ENCODE measurements at places on chromosomes 11 and 22.

DNA sequence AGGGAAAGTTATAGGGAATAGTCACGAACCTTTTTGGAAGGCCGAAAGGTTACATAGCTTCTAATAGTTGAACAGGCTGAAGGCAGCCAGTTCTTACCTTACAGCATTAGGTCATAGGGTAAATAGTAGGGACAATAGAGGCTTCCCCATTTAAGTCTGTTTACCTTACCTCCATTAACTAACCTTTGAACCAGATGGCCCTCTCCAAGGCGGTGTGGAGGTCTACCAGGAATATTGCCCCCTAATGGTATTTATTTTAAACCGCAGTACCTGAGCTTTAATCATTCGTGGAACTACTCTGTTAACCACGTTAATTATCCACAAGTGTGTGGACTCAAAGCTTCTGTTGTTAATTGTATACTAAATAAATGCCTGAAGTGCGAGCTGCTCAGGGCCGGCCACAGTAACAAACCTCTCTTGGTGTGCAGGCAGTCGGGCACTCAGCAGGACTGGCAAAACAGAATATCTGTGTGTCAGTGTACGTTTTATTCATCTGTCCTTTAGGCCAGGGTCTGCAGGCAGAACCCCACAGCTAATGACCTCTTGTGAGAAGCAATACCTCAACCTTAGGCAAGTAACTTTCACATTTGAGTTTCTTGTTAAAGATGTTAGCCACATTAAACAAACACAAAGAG lies 81.7 kb downstream of the PRCP start:
- DNase-seq: no peak

DNA sequence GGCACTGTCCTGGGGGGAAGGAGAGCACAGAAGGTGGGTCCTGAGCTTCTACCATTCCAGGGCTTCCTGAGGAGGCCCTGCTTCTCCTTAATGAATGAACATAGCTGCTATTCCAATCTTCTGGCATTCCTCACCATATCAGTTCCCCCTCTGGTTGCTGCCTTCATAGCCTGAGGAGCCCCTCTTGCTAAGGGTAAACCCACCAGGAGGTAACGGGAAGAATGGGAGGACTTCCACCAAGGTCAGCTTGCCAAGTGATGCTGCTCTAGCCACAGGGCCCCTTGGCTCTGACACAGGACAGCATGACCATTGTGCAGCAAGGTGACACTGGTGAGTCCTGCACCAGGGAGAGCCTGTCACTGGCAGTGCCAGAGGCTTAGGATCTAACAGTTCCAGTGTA lies 1022.5 kb downstream of the TBC1D22A start:
- DNase-seq: no peak

DNA sequence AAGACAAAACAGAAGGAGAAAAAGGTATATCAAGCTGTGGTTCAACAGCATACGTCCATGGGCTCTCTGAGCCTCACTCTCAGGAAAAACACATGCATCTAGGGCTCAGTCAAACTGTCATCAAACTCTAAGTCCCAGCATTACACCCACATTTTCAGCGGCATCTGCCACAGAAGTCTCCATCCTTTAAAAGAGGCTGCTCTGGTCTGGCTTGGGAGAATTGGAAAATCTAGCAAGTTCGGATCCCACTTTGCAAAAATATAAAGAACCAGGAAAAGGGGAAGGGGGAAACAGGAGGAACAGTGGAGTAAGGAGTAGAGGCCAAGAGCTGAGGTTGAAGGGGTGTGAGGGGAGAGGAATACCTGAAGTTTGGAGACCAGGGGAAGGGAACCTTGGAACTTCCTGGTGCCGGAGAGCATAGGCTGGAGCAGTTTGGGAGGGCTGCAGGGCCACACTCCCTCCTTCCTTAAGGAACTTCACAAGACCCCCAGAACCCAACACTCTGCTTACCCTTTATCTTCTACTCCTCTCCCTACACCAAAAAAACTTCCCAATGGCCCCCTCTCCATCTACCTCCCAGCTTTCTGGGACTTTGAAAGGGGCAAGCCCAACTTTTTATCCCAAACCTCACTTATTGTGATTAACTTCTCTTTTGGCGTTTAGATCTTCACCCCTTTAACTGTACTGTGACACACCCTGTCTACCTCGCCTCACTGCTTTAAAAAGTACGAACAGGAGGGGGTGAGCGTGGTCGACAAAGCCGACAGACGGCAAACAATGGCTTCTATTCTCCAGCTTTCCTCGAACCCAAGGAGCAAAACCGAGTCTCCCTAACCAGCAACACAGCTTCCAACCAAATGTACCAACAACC lies 4.0 kb downstream of the PAX6 start:
- DNase-seq: peak; percentile 3

DNA sequence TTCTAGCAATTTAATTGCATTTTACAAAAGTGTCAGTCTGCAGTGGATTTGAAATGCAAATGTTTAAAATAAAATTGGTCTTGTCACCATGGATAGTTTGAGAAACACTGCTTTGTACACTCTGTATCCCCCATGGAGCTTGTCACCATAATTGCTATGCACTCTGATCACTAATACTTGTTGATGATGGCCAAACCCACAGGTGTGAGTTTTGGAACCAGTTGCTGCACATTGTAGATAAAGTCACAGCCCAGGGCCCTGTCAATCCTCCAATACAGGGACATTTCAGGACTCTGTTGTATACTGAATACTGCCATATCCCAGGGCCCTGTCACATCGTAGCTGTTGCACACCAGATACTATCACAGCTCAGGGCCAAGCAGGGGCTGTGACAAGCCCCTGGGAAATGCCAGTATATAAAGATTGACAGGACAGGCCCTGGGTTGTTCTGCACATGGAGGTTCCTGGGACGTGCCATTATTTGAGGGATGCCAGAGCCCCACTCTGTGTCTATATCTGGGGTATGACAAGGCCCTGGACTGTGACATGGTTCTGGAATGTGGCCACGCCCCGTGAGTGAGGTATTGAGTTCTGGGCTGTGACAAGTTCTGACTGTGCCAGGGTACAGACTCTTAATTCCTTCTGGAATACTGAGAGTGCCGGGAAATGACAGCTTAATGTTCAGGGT lies 27.9 kb upstream of the SMPD1 start:
- no peak for DNase-seq

- DNase-seq: peak; percentile 34
These were observed 2.2 kb downstream of the CALCA start for GRCh38 chr11:14969901-14970323.

DNA sequence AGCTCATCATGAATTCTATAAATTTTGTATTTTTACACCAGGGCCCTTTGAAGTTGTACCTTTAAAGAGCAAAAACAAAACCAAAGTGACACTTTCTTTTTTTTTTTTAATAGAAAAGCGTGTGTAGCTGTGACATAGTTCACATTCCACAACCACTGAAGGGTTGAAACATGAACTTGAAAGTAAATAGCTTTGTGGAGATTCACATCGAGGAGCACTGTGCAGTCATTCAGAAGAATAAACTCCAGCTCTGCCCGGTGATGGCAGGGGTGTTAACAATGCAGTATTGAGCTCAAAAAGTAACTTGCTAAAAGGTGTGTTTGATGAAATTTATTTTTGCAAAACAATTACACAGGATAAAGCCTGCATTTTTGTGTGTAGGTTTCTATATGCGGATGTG lies 1166.2 kb downstream of the TBC1D22A start:
- DNase-seq: no peak

DNA sequence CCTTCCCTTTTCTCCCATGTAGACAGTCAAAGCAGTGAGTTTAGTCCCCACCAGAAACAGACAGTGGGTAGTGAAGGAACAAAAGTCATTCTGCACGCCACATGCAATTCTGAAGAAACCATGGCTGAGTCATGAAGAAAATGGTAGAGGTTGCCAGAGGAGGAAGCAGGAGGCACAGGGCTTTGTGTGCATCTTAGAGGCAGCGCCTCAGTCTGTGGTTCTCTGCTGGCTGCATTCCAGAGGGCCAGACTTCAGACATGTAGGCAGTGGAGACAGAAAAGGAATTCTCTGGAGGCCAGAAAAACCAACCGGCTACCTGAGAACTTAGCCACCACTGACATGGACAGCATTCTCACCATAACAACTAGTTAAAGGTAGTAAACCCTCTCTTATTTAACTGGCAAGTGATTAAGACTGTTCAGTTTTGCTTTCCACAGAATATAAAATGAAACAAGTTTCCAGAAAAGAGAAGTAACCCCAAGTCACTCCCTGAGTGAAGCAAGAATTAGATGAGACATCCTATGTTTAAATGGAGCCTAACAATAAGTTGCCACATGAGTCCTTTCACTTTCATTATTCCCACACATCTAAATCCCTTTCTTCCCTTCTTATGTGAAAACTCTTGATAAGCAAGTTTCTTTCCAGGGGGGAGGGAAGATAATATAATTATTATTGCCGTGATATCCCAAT lies 556.1 kb downstream of the SOX6 start:
- no peak for DNase-seq

- no peak for DNase-seq
These were observed 5.8 kb downstream of the DDIAS start for GRCh38 chr11:82907371-82907770.

DNA sequence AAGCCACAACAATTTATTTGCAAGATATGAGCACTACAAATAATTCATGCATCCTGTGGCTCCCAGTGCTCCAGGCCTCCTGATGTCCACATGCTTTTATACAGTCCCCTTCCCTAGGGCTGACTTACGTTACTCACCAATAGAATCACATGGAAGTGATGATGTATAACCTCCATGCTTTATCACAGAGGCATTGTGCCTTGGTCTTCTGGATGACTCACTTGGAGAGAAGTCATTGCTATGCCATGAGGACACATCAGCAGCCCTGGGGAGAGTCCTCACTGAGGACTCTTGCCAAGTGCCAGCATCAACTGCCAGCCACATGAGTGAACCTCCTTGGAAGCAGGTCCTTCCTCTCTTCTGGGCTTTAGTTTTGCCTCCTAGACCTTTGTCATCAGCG lies 22.0 kb upstream of the IGSF9B start:
- DNase-seq: no peak

GRCh38 chr11:105719073-105719822 lies 109.4 kb downstream of the GRIA4 start:
- no peak for DNase-seq

DNA sequence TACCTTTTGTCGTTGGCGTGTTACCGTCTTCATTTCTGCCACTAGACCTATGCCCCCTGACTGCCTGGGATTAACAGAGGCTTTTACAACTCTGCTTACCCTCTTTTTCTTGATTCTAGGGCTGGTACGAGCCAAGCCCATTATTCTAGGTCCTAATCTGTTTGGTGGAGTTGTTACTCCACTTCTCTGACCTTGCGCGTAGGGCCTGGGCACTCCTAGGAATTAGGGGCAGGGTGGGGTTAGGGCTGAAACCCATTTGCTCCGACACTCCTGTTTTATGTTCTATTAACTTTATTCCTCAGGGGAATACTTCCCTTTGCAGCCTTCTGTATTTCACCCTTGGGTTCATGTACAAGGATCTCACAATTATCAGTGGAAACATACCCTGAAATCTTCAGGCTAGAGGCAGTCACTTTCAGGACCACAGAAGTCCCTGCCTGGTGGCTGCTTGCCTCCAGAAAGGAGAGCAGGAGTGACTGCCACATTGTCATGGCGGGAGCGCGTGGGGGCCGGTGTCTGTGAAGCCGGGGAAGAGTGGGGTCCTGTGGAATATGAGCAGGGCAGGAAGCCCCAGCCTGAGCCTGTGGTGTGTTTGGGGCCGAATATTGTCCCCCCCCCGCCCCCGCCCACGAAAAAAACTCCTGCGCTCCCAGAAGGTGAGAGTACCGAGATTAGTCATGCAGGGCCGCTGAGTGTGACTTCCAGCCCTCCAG lies 731 bp upstream of the SLC37A2 start:
- DNase-seq: no peak

GRCh38 chr11:31640611-31641010 lies 131.0 kb downstream of the ELP4 start:
- DNase-seq: no peak

- no peak for DNase-seq
These were observed 7.6 kb downstream of the OR9G4 start for GRCh38 chr11:56740886-56741285.

GRCh38 chr11:88420165-88420791 lies 82.7 kb upstream of the CTSC start:
- DNase-seq: no peak

DNA sequence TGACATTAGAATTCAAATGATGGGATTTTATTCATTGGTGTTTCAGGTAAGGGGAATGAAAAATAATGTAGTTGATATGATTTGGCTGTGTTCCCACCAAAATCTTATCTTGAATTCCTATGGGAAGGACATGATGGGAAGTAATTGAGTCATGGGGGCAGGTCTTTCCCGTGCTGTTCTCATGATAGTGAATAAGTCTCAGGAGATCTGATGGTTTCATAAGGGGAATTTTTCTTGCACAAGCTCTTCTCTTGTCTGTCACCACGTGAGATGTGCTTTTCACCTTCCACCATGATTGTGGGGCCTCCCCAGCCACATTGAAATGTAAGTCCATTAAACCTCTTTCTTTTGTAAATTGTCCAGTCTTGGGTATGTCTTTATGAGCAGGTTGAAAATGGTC lies 268.6 kb upstream of the CHORDC1 start:
- no peak for DNase-seq

DNA sequence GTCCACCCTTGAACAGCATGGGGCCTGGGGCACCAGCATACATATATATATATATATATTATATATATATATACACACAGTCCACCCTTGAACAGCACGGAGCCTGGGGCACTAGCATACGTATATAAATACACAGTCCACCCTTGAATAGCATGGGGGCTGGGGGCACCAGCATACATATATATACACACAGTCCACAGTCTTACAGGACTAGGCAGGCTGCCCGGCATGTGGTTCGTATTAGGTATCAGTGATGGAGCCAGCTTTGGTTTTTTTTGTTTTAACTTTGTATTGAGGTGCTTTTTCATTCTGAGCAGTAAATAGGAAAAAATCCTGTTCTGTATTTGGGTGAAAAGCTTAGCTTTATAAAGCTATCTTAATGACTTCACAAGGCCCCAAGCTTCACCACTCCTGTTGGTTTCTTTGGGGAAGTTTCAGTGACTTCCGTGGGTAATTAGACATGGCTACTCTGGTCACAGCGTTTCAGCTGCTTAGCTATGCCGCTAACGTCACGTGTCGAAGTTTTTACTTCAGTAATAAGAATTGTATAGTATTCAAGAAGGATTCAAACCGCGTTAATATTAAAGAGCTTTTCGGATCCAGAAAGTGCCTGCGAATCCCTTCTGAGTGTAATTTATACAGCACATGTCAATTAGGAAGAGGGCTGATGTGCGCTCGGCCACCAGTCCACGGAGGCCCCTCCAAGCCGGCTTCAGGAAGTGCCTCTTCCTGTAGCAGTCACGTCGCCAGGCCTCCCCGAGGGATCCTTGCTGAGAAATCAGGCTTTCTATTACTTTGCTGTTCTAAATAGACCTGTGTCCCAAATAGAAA lies 179.7 kb downstream of the TBC1D22A start:
- peak; percentile 50 for DNase-seq

- no peak for DNase-seq
These were observed 74.0 kb upstream of the PHOX2A start for GRCh38 chr11:72317982-72318381.

Data from B cell (primary cell).